Stimulated activated CD8-positive, alpha-beta memory T cell treated with anti-CD3 and anti-CD28 coated beads, Interleukin-7, amount 100 ng/mL, for 1 hour (primary cell): ENCODE measurements at places on chromosomes 3 and 15.

GRCh38 chr3:138051947-138052802 lies 42.2 kb downstream of the CLDN18 start:
- DNase-seq: no peak

GRCh38 chr3:53426918-53427317 lies 67.5 kb upstream of the CACNA1D start:
- DNase-seq: no peak

GRCh38 chr15:25901811-25902605 lies 38.9 kb upstream of the ATP10A start:
- DNase-seq: no peak

- no peak for DNase-seq
Observed at GRCh38 chr3:147712357-147712756, 303.2 kb downstream of the ZIC1 start.

DNA sequence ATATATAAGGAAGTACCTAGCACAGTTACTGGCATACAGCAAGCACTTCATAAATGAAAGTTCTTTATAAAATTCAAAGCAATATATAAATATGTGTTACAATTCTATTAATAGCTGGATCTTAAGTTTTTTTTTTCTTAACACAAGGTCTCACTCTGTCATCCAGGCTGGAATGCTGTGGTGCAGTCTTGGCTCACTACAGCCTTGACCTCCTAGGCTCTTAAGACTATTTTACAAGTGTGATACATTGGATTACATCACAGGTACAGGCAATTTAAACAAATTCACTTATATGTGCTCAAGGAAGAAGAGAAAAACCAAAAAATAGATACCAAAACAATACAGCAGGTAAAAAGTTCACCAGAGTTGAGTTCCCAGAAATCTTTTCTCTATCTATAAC lies 60.6 kb downstream of the ZNF280D start:
- DNase-seq: no peak

DNA sequence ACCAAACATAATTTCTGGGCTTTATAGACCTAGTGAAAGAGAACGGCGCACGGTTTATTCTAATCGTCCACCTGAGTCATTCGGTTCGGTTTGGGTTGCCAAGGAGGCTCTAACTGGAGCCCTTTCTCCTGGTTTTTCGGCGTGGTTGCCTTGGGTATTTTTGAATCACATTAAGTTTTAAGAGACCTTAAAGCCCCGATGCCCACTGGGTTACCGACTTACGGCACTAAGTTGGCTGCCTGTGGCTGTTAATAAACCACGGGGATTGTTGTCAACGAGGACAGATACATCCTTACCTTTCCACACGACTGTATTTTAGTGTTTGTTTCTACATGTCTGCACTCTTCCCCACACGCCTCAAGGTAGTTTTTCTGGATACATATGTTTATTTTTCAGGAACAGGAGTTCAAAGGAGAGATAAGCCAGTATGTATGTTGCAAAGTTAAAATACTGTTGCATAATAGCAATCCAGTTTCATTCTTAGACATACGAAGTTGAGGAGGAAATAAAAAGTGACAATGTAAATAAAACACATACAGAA lies 1.2 kb upstream of the ANP32A start:
- no peak for DNase-seq

- DNase-seq: no peak
Observed at GRCh38 chr3:69409831-69410230, 23.9 kb upstream of the FRMD4B start.

DNA sequence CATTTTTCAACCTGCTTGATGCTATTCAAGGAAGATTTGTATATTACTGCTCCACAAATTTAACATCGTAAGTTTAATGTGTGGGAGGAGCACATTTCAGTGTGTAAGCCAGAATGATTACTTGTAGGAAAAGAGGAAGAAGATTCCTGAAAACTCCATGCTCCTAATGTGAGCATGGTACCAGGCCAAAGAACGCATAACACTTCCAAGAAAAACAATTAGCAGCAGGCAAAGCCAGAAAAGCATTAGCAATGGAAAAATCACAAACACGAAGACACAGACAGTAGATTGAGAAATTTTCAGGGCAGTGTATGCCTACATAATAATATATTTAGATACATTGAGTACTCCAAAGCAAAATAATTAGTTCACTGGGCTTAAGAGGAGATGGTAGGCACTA lies 96.6 kb upstream of the CBLB start:
- no peak for DNase-seq

- DNase-seq: no peak
Observed at GRCh38 chr15:60208709-60209108, 189.1 kb downstream of the ANXA2 start.

- DNase-seq: no peak
Observed at GRCh38 chr3:187104933-187105332, 34.4 kb downstream of the RPL39L start.
